Stimulated activated CD4-positive, alpha-beta T cell treated with anti-CD3 and anti-CD28 coated beads, Interleukin-1b, Interleukin-23, amount 100 ng/mL, for 48 hours (primary cell): ENCODE measurements at places on chromosomes 16 and 17.

GRCh38 chr17:3974980-3975379 lies 10.7 kb upstream of the ATP2A3 start:
- DNase-seq: no peak

GRCh38 chr17:31068291-31068690 lies 26.5 kb upstream of the NF1 start:
- peak; percentile 55 for DNase-seq

GRCh38 chr17:42632949-42633444 lies 23.5 kb downstream of the TUBG1 start:
- no peak for DNase-seq

DNA sequence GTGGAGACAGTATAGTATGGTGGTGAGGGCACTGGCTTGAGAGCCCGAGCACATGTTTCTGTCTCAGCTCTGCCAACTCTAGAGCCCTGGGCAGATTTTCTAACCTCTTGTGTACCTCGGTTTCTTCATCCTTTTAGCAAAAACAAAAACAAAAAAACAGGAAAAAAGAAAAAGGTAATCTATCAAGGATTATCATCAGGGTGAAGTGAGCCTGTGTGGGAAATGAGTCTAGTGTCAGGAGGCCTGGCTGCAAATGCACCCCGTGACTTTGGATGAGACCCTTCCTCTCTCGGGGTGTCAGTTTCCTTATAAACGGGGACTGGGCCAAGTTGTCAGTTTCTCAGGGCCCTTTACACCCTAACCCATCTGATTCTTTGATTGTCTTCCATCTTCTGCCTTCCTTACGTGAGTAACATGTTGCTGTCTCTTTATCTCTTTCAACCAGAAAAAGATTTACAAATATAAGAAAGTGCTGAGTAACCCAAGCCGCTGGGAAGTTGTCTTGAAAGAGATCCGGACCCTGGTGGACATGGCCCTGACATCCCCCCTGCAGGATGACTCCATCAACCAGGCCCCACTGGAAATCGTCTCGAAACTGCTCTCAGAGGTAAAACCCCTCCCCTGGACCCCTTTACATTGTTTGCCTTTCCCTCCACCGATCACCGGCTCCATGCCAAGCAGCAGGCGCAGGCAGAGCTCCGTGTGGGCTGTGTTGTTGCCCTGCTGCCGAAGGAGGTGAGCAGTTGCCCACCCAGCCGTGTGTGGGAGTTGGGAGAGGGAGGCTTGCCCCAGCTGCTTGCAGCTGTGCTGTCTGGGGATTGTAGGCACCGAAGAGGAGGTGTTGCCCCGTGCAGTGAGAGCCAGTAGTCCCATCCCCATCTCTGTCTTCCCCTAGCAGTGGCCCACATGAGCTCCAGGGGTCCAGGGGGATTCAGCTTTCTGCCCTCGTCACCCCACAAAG lies 127.1 kb upstream of the PLCG2 start:
- DNase-seq: no peak
